ENCODE measurements at places on chromosomes 1 and 21.
A peak's percentile ranks its signal among the peaks of the same experiment; 100 is the strongest.

GRCh38 chr1:94694226-94694915 is 125.8 kb upstream of the SLC44A3 start:
- DNase-seq, result no peak

GRCh38 chr1:237396426-237396825 is 354.4 kb downstream of the RYR2 start:
- DNase-seq, result no peak

- DNase-seq, result no peak
Observed at GRCh38 chr1:93635614-93636543, 45.8 kb downstream of the BCAR3 start.

DNA sequence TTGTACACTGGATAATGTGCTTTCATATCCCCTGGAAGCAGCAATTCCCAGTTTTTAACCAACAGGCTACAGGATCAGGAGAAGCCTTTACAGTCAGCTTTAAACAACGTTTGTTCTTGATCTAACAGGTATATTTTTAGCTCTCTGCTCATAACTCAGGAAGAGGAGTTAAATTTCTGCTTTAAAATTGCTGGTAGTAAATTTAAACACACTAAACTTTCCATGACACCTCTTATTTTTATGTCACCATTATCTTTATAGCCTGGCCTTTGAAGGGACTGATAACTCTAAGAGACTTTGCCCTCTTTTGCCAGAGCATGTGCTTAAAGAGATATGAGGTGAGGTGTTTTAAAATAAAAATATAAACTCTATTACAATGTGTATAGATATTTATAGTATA is 119.6 kb upstream of the BRINP3 start:
- DNase-seq, result no peak

GRCh38 chr1:235336903-235337302 is 8.5 kb downstream of the GGPS1 start:
- DNase-seq, result no peak

- no peak for DNase-seq
Observed at GRCh38 chr1:232227306-232227705, 402.6 kb downstream of the SIPA1L2 start.

DNA sequence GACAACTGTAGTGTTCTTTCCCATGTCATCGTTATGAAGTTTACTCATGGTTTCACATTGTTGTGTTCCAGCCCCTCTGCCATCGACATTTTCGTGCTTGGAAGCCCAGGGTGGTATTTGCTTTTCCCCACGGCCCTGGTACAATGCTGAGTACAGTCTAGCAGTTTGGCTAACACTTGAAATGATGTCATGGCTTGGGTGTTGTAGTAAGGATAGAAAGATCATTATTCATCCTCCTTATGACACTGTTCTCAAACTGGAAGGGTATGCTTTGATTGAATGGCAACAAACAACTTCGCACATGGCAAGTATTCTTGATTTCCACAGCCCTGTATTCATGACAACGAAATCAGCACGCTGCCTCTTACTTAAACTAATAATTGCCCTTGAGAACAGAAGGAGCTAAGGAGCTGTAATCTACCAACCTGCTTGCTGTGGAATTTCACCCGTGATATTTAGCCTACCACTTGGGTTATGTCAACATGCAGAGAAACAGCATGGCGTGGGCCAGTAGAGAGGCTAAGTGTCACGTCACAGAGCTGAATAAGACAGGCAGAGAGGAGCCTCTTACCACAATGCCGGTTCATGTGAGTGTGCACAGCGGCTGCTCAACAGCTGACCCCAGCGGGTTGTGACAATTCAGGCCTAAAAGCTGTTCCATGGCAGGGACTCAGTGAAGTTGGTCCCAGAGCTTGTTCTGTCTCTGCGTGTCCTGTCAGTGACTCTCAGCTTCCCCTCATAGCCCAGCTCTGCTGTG is 73.9 kb downstream of the KCNJ6 start:
- no peak for DNase-seq

DNA sequence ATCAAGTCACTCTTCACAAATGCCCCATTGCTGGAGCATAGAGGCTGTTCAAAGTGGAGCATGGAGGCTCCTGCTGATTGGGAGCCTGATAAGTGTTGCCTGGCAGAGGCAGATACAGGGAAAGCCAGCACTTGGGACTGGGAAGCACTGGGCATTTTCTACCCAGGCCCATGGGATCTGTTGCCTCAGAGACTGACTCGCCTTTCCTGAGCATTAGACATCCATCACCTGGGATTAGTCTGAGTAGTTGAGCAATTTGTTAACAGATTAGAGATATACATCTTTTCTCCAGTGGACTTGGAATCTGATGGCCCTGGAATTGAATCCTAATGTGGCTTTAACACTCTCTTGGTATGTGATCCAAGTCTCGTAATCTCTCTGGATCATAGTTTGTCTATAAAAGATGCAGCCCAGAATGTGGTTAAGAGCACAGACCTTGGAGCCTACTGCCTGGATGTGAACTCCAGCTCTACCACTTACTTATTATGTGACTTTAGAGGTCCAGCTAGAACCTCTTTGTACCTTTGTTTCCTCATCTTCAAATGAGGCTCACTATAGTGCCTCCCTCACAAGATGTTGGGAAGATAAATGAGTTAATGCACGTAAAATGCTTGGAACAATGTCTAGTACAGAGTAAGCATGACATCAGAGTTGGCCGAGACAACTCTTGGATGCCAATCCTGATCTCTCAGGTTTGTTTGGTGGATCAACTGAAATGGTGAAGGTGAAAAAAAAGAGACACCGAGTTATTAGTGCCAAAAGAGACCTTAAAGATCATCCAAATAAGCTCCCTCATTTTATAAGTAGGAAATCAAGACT is 38.3 kb upstream of the NRDC start:
- DNase-seq, result peak; percentile 43

GRCh38 chr21:41948078-41948895 is 5.5 kb downstream of the C2CD2 start:
- DNase-seq, result no peak

GRCh38 chr21:46157396-46157986 is 2.1 kb upstream of the FTCD start:
- DNase-seq, result no peak

DNA sequence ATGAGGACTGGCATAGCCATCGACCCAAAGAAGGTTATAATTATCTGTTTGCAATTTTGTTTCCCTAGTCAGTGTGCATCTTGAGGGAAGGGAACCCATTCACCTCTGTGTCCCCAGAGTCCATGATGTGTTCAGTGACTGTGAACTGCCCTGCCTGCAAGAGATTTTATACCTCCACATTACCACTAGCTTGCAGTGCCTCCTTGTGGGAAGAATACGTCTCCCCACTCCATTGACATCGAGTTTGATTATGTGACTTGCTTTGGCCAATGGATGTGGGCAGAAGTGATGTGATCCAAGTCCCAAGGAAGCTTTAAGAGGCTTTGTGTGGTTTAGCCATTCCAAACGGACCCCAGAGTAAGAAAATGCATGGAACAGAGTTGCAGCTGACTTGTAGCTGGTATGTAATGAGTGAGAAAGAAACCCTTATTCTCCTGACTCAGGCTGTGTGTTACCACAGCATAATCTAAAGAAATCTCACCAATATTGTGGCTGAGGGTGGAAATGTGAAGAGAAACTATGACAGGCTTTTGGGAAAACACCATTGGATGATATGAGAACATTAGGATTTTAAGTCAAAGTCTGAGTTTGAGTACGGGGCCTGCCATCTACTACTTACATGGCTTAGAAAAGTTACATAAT is 47.8 kb upstream of the NRDC start:
- peak; percentile 62 for DNase-seq

- peak; percentile 87 for DNase-seq
Observed at GRCh38 chr1:219566951-219567947, 45.7 kb downstream of the ZC3H11B start.

All from PC-3 (cell line).